ENCODE measurements at places on chromosomes 12 and 14.
A peak's percentile ranks its signal among the peaks of the same experiment; 100 is the strongest.

- DNase-seq, result no peak
These were observed 353.0 kb downstream of the CCDC91 start for GRCh38 chr12:28543021-28543890.

DNA sequence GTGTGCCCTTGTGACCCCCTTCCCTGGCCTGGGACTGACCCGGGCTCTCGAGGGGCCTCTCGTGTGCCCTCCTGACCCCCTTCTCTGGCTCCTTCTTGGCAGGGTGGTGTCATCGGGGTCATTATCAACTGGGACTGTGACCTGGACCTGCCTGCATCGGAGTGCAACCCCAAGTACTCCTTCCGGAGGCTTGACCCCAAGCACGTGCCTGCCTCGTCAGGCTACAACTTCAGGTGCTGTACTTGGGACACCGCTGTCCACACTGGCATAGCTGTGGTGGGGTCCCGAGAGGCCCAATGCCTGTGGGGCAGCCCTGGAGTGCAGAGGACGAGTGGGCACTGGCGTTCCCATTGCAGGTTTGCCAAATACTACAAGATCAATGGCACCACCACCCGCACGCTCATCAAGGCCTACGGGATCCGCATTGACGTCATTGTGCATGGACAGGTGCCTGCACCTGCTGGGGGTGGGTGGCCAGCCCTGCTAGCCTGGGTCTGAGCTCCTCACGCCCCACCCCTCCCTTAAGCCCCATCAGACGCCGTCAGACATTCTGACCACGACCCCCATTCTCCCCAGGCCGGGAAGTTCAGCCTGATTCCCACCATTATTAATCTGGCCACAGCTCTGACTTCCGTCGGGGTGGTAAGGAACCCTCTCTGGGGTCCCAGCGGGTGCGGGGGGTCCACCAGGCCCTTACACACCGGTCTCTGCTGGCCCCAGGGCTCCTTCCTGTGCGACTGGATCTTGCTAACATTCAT lies 2.5 kb downstream of the P2RX2 start:
- DNase-seq, result no peak

GRCh38 chr12:80778005-80778541 lies 61.4 kb downstream of the MYF5 start:
- DNase-seq, result no peak

DNA sequence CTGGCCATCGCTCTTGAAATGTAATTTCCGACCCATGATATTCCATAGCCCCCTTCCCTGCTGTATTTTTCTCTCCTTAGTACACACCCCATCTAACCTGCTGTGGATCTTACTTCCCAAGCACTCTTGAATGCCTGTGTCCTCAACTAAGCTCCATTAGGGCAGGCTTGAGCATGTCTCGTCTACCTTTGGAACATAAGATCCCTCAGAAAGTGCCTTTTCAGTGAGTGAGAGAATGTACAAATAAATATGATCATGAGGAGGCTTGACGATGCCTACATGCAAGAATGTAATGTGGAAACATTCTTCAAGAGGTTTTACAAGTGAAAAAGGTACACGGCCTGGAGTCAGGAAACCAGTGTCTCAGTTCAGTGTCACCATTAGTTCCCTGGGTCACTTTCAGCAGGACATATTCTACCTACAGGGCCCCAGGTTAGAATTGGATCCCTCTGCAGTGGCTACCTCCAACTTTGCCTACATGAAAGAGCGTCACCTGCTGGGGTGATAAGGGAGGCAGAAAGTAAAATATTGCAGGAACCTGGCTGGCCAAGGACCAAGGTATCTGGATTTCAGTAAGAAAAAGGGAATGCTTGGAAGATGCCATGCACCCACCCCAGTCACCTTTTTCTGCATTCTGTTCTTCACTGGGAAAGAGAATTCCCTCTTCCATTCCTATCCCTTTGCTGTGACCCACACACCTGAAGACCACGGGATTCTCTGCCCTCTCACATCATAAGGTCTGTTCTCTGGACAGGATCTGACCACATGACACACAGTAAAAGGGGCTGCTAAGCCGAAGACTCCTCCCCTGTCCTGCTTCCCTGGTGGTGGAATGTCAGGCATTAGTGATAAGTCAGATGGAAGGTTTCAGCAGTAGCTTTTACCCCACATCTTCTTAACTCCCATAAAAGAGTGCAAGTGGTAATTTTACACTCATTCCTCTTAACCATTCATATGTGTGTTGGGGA lies 24.6 kb upstream of the SERPINA1 start:
- DNase-seq, result no peak

GRCh38 chr12:57899010-57899662 lies 42.2 kb upstream of the ATP23 start:
- DNase-seq, result peak; percentile 70

- no peak for DNase-seq
These were observed 22.7 kb downstream of the WIF1 start for GRCh38 chr12:65098364-65098763.

DNA sequence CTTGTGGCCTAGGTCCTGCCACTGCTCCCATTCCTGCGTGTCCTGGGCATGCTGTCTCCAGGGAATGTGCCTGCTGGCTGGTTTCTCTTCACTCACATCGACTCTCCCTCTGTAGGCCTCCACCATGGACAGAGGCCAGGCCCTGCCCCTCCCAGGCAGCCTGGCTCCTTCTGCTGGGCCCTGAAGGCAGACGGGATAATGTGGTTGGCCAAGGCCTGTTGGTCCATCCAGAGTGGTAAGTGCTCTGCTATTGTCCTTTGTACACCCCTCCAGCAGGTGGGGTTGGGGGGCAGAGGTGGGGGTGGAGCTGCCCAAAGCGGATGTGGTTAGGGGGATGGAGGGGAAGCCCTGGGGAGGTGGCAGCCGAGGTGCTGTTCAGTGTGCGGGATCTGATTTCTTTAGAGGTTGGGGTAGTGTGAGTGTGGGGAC lies 9.5 kb upstream of the NR4A1 start:
- peak; percentile 37 for DNase-seq

DNA sequence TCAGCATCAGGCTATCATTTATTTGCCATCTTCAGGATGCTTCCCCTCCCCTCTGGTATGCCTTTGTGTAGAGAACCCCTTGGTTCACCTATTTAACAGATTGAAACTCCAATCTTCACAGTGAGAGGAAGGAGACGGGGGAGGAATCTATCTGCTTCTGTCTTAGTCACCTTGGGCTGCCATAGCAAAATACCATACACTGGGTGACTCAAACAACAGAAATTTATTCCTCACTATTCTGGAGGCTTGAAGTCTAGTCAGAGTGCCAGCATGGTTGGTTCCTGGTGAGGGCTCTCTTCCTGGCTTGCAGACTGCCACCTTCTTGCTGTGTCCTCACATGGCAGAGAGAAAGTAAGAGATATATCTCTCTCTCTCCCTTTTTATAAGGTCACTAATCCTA lies 13.5 kb upstream of the EML1 start:
- DNase-seq, result no peak

DNA sequence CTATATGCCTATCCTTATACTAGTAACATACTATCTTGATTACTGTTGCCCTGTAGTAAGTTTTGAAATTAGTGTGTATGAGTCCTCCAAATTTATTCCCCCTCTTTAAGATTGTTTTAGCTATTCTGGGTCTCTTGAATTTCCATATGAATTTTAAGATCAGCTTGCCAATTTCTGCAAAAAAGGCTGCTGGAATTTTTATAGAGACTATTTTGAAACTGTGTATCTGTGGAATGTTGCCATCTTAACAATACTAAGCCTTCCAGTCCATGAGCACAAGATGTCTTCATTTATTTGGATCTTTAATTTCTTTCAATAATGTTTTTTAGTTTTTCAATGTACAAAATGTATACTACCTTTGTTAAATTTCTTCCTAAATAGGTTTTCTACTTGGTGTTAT lies 79.8 kb upstream of the ETV6 start:
- no peak for DNase-seq

GRCh38 chr12:46332260-46332659 lies 40.3 kb downstream of the SLC38A2 start:
- DNase-seq, result no peak

- no peak for DNase-seq
These were observed 457.7 kb upstream of the PDE3A start for GRCh38 chr12:19910681-19911080.

GRCh38 chr12:82648259-82648909 lies 38.3 kb upstream of the TMTC2 start:
- no peak for DNase-seq

DNA sequence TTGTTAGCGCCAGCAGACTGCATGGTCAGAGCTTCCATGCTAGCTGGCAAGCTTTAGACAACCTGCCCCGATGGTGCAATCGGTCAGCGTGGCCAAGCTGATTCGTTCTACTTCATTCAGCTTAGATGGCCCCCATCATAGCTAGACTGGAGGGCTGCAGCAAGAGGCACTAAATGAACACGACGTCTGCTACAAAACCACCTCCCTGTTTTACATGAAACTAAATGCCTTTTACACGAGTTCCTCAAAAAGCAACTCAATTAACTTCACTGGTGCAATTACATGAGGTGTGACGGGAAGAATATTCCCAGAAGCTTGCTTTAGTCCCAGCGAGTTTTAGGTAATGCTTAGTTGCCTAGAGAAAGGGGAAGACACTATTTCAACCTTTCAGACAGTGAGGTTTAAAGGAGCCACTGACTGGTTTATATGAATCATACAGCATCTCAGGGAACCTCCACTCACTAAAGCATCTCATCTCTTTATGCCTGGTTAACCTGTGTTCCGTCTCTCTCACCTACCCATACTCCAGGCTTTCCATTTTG lies 8.4 kb downstream of the NIN start:
- no peak for DNase-seq

- DNase-seq, result no peak
These were observed 502 bp upstream of the MBIP start for GRCh38 chr14:36320897-36321381.

- no peak for DNase-seq
These were observed 22.5 kb upstream of the BCL2L14 start for GRCh38 chr12:12048266-12048665.

GRCh38 chr14:50417853-50418252 lies 21.2 kb upstream of the CDKL1 start:
- no peak for DNase-seq

GRCh38 chr14:89320381-89321000 lies 96.5 kb downstream of the FOXN3 start:
- no peak for DNase-seq

DNA sequence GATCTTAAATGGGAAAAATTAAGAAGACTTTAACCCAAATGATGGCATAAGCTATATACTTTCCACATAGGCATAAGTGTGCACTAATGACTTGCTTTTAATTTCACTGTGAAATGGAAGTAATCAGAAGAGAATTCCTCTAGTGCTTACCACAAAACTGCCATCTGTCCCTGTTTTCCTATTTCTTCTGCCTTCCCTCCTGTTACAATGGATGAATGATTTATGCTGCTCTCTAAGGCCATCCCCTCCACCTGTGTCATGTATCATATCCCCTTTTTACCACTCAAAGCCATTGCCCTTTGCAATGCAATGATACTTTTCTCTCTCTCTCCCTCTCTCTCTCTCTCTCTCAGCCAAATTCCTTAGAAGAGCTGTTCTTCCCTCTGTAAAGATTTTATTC lies 109.1 kb downstream of the C12orf50 start:
- no peak for DNase-seq

DNA sequence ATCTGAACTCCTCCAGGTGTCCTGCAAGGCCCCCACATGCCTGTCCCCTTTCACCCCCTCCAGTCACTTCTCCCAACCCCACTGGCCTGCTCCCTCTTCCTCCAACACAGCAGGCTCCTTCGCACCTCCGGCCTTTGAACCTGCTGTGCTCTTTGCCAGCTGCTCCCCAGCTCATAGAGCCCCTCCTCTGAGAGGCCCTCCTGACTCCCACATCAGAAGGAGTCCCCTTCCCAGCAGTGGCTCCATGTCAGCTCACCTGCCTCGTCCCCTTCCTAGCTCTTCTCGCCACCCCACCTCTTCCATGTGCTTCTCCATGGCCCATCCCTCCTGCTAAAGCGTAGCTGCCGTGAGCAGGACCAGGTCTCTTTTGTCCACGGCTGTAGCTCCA lies 22.1 kb downstream of the SCARB1 start:
- no peak for DNase-seq

DNA sequence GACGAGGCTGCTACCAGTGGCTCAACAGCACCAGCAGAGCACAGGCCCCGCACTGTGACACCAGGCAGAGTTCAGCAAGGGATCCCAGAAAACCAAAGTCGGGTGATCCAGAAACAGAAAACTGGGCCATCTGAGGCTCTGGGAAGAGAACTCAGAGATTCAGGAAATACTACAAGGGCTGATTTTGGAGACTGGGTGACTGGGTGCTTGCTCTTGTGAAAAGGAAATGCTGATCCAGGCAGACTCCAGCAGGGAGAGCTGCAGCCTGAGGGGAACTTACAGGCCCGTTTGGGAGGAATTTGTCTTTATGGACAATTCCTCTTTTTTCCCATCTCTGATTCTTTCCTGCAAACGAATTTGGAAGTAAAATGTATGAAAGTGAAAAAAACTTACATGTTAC lies 28.2 kb downstream of the FOXN3 start:
- DNase-seq, result no peak

DNA sequence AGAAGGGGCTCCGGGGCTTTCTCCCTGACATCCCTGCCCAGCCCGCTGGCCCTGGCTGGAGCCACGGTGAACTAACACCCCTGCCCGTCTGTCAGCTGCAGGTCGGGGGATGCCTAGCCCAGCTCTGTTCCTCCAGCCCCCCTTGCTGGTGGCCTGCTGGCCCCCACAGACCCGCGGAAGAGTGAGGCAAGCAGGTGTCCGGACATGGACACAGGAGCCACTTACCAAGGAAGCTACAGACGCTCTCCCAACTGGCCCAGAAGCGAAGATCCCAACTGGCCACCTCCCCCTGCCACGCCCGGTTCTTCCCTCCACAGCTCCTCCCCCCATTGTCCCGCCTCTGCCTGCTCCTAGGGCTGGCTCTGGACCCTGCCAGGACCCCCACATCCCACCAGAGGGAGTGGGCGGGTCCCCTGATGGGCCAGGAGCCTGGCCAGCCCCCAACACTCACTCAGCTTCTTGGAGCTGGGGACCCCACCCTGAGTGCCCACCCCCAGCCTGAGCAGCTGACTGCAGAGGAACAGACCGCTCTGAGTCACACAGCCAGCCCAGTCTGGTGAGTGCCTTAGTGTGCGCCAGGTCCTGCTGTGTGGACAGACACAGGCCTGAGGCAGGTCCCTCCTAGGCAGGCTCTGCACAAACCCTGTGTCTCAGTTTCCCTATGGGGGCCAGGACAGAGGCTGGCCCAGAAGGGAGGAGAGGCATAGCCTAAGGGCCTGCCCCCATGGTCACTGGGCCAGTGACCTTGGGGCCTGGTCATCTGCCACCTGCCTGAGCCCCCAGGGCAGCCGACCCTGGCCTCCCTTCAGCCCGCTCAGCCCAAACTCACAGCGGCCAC lies 7.7 kb downstream of the AHNAK2 start:
- DNase-seq, result no peak

GRCh38 chr14:33596211-33597080 lies 354.4 kb downstream of the EGLN3 start:
- no peak for DNase-seq

GRCh38 chr12:39605501-39605900 lies 14.1 kb downstream of the ABCD2 start:
- no peak for DNase-seq

DNA sequence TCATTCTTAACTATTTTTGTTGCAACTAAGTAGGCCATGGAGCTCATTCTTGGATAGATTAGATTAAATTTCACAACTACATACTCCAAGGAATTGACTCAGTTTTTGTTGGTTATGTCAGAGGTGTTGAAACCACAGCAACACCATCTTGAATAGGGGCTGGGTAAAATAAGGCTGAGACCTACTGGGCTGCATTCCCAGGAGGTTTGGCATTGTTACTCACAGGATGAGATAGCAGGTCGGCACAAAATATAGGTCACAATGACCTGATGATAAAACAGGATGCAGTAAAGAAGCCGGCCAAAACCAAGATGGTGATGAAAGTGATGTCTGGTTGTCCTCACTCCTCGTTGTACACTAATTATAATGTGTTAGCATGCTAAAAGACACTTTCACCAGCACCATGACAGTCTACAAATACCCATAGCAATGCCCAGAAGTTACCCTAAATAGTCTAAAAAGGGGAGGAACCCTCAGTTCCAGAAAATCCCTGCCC lies 20.9 kb downstream of the DMAC2L start:
- no peak for DNase-seq

All from stimulated activated CD8-positive, alpha-beta memory T cell treated with anti-CD3 and anti-CD28 coated beads, Interleukin-7, amount 100 ng/mL, for 4 hours (primary cell).